Breast epithelium (tissue), 4 donors: ENCODE measurements at places on chromosomes 3 and 15. TPM values are rescaled to one million over a fixed set of nuclear protein-coding genes. Genes with fewer than 3 reads are reported as not detected.

DNA sequence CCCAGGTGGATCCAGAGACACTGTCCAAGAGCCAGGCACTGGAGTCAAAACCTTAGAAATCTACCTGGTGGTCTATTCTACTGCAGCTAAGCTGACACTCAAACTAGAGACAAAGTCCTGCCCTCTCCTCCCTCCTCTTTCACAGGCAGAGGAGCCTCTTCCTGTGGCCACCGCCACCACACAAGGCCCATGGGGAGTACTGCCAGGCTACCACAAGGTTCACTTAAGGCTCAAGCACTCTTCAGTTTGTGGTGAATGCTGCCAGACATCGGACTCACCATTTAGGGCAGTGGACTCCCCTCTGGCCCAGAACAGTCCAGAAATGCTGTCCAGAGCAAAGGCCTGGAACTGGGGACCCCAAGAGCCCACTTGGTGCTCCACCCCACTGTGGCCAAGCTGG lies 160.9 kb downstream of the ADAMTS17 start:
- no peaks in the 10 kb centered on the region for H3K4me1 ChIP-seq
- H3K27me3 ChIP-seq, result no peaks in the 10 kb centered on the region
- H3K36me3 ChIP-seq, result no peaks in the 10 kb centered on the region
- DNase-seq, result no peak
- no peak overlapping the region for H3K4me3 ChIP-seq

DNA sequence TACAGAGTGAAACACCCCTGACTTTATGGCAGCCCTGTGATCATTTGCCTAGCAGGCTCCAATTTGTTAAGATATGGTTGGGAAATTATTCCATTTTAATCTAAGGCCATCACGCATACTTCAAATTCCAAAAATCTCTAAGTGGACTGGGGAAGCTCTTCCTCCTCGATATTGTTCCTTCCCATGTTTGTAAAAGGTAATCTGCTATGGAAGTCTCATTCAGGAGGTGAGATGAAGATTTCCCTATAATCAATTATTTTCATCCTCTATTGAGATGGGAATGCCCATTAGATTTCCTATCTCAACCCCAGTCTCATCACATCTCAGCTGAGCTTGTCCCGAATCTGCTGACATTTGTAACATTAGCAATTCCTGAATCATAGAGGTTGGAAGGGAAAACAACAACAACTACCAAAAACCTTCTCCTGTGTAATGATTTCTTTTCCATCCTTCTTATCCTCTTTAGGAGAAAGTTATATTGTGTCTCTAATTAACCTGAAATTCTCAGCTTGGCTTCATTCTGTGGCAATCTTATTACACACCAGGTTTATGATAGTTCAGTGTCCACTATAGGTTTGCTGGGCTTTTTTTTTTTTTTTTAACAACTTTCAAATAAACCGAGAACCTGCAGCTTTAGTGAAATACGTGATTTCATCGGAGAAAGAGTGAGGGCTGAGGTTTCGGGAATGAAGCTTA lies 2.2 kb upstream of the NR2F2 start:
- peak overlapping the region; percentile 40 for H3K27ac ChIP-seq
- no peaks in the 10 kb centered on the region for H3K4me1 ChIP-seq
- H3K4me3 ChIP-seq, result peak overlapping the region; percentile 89
- H3K36me3 ChIP-seq, result no peaks in the 10 kb centered on the region

- no peak for DNase-seq
- H3K27ac ChIP-seq, result no peak within 1 kb of the TSS
- H3K27me3 ChIP-seq, result no peaks in the 10 kb centered on the region
- no peak within 1 kb of the TSS for H3K4me3 ChIP-seq
Measured at GRCh38 chr3:116709479-116709878, at the start of gene TUSC7. Gene TUSC7, plus strand, starts transcription at chr3:116709779.

GRCh38 chr3:196175722-196176121 lies 35.5 kb downstream of the ZDHHC19 start:
- no peaks in the 10 kb centered on the region for H3K27me3 ChIP-seq
- H3K27ac ChIP-seq, result no peak overlapping the region
- H3K4me1 ChIP-seq, result no peaks in the 10 kb centered on the region
- no peak overlapping the region for H3K4me3 ChIP-seq
- no peaks in the 10 kb centered on the region for H3K36me3 ChIP-seq
- DNase-seq, result no peak

GRCh38 chr3:130316169-130316568 lies 29.3 kb upstream of the COL6A5 start:
- H3K27me3 ChIP-seq, result no peaks in the 10 kb centered on the region
- no peaks in the 10 kb centered on the region for H3K4me1 ChIP-seq
- no peaks in the 10 kb centered on the region for H3K36me3 ChIP-seq
- H3K4me3 ChIP-seq, result no peak overlapping the region
- no peak for DNase-seq

- no peaks in the 10 kb centered on the region for H3K27me3 ChIP-seq
- H3K36me3 ChIP-seq, result no peaks in the 10 kb centered on the region
- DNase-seq, result no peak
- H3K27ac ChIP-seq, result no peak overlapping the region
- H3K4me1 ChIP-seq, result no peaks in the 10 kb centered on the region
- no peak overlapping the region for H3K4me3 ChIP-seq
Measured at GRCh38 chr15:32099097-32099785, 68.9 kb downstream of the CHRNA7 start.

- no peaks in the 10 kb centered on the region for H3K4me1 ChIP-seq
- no peak for DNase-seq
- H3K27me3 ChIP-seq, result no peaks in the 10 kb centered on the region
- H3K27ac ChIP-seq, result no peak overlapping the region
Measured at GRCh38 chr3:110910346-110910955, 161.2 kb upstream of the NECTIN3 start.

GRCh38 chr15:101024073-101024695 lies 105.0 kb downstream of the LRRK1 start:
- H3K36me3 ChIP-seq, result no peaks in the 10 kb centered on the region
- no peak for DNase-seq
- no peaks in the 10 kb centered on the region for H3K27me3 ChIP-seq
- no peak overlapping the region for H3K4me3 ChIP-seq

DNA sequence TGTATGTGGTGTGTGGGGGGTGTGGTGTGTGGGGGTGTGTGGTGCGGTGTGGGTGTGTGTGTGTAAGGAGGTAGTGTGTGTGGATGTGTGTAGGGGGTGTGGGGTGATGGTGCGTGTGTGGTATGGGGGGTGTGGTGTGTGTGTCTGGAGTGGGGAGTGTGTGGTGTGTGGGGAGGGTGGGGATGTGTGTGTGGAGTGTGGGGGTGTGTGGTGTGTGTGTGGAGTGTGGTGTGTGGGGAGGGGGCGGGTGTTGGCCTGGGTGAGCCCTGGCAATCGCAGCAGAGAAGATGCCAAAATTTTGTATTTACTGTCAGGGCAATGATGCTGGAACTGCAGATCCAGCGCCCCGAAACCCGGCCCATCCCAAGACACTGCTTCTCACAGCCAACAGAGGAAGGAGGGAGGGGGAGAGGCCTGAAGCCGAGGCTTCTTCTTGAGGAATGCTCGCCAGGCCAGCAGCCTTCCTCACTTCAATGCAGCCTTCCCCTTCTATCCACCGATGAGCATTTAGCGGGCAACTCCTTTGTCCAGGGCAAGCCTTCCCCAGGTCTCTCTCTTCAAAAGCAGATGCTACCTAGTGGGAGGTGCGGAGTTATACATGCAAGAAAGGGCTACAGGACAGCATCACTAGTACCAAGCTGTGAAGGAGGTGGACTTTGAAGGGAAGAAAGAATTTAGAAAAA lies 11.9 kb upstream of the SRP14 start:
- H3K27me3 ChIP-seq, result no peaks in the 10 kb centered on the region
- no peaks in the 10 kb centered on the region for H3K4me1 ChIP-seq
- no peak overlapping the region for H3K4me3 ChIP-seq
- DNase-seq, result peak; percentile 15

DNA sequence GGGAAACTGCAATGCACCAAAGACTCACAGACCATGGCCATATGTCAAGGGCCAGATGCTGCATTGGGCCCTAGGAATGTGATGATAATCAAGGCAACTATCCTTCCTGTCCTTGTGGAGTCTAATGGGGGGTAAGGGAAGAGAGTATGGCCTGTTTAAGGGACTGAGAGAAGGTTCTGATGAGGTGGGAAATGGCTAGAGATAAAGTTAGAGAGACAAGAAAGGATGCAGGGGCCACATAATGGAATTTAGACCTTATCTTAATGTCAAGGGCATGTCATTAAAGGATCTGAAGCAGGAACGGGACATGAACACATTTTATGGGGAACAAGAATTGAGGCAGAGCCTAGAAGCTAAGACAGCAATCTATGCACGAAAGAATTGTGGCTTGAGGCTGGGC lies 30.0 kb upstream of the ABHD17C start:
- no peak overlapping the region for H3K27ac ChIP-seq
- no peaks in the 10 kb centered on the region for H3K36me3 ChIP-seq
- no peaks in the 10 kb centered on the region for H3K27me3 ChIP-seq

DNA sequence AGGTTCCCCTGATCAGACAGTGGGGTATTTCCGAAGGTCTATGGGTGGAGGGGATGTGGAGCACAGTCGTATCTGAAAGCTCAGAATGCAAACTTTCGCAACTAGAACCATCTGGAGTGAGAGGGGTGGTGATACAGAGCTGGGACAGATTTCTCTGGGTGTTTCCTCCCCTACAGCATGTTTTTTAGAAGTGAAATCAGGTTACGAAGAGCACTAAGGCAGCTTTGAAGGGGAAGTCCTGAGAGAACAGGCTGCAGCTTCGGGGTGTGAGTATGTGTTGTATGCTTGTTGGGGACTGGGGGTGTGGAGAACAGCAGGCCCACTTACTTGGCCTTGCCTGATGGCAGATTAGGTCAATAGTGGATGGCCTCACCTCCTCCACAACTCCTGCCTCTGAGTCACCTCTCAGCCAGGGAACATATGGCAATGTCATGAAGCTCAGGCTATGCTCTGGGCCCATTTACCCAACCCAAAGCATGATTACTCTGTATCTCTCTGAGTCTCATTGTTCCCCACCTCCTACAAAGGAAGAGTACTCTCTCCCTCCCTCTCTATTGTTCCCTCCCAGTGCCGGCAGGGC lies 107.2 kb upstream of the RASGRP1 start:
- H3K4me3 ChIP-seq, result no peak overlapping the region
- H3K36me3 ChIP-seq, result no peaks in the 10 kb centered on the region
- H3K4me1 ChIP-seq, result no peaks in the 10 kb centered on the region
- no peak overlapping the region for H3K27ac ChIP-seq
- no peak for DNase-seq

DNA sequence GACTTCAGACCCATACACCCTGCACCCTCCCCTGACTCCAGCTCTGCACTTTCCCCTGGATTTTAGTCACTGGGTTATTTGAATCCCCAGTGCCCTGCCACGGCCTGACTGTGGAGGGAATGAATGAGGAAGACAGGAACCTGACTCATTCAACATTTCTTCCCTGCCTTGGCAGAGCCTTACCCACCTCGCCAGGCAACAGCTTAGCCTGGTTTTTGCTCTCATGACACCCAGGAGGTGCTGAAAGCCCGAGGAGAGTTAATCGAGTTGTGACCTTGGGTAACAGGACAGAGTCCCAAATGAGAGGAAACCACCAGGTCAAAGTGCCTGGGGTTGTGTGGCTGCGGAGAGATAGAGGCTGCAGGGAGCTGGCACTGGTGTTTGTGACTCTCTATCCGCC lies 128.3 kb downstream of the SMAD6 start:
- H3K4me3 ChIP-seq, result no peak overlapping the region
- no peak for DNase-seq
- H3K27ac ChIP-seq, result no peak overlapping the region
- no peaks in the 10 kb centered on the region for H3K4me1 ChIP-seq
- H3K36me3 ChIP-seq, result no peaks in the 10 kb centered on the region
- H3K27me3 ChIP-seq, result no peaks in the 10 kb centered on the region

DNA sequence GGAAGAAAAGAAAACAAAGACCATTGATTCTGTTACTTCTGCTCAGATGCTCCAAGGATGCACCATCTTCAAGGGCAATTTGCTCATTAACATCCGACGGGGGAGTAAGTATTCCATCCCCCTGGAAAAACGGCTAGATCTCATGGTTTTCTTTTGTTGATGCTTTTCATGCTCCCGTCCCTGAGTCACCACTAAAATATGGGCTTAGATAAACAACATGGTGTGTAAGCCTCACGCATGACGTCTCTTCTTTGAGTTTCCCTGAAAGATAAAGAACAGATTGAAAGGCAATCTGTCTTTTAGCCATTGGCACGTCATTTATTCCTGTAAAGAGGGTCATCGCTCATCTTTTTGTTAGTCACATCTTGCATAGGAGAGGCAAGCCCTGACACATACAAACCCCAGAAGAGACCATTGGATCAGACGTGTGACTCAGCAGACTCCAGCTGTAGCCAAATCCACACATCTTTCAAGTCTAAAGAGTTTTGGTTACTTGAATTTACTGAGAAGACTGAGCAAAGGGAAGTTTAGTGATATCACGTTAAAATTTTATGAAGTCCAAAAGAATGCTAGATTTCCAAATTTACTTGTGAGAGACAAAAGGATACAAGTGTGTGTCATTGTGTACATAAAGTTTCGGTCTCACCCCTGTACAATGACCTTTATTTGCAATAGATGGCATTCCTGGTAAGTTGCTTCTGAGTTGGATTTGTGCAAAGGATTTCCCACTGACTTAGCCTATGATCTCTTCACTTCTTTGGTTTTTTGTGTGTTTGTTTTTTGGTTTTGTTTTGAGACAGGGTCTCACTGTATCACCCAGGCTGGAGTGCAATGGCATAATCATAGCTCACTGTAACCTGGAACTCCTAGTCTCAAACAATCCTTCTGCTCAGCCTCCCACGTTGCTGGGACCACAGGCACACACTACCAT lies 110.5 kb downstream of the PGPEP1L start:
- no peaks in the 10 kb centered on the region for H3K27me3 ChIP-seq
- DNase-seq, result no peak
- H3K4me3 ChIP-seq, result no peak overlapping the region
- no peaks in the 10 kb centered on the region for H3K4me1 ChIP-seq
- H3K36me3 ChIP-seq, result peaks cover 4% of the 10 kb centered on the region

GRCh38 chr3:71495708-71496472 lies 87.6 kb downstream of the FOXP1 start:
- H3K27ac ChIP-seq, result peak overlapping the region; percentile 33
- H3K27me3 ChIP-seq, result no peaks in the 10 kb centered on the region
- peak overlapping the region; percentile 17 for H3K4me3 ChIP-seq
- H3K4me1 ChIP-seq, result no peaks in the 10 kb centered on the region
- H3K36me3 ChIP-seq, result no peaks in the 10 kb centered on the region

The FHIT gene
- total RNA-seq, result 19.2 TPM

The RBM15B gene
- 32.5 TPM for total RNA-seq

The CFAP92 gene
- total RNA-seq, result 1.3 TPM

The GOLGA8H gene
- total RNA-seq, result 0.29 TPM

The MYO5C gene
- 51.5 TPM for total RNA-seq

The SERPINI2 gene
- total RNA-seq, result 1.6 TPM

The CFAP161 gene
- 1.0 TPM for total RNA-seq

The ZMYND10 gene
- total RNA-seq, result 0.32 TPM
